HFFc6 (cell line): ENCODE measurements at places on chromosomes 12 and 14. TPM values are rescaled to one million over a fixed set of nuclear protein-coding genes. Genes with fewer than 3 reads are reported as not detected.

SDR9C7 gene
- not detected in 3 replicates for total RNA-seq

SAMD15 gene
- total RNA-seq = 1.4 to 1.7 TPM (median 1.6 TPM) in 3 replicates

KLHL33 gene
- total RNA-seq = 0.08 TPM in 1 of 3 replicates, not detected in the others

KRT2 gene
- total RNA-seq = not detected in 2 replicates

PMEL gene
- 0.44 to 1.3 TPM in 2 of 3 replicates, not detected in the other for total RNA-seq

- no peaks in the 10 kb centered on the region for H3K36me3 ChIP-seq
- no peak overlapping the region for H3K27ac ChIP-seq
- peaks cover 24% of the 10 kb centered on the region for H3K27me3 ChIP-seq
- H3K4me1 ChIP-seq = no peaks in the 10 kb centered on the region; the same call in 1 of the 2 replicates
- DNase-seq = no peak
Observed at GRCh38 chr14:81435048-81435390, 34.9 kb upstream of the STON2 start.

DNA sequence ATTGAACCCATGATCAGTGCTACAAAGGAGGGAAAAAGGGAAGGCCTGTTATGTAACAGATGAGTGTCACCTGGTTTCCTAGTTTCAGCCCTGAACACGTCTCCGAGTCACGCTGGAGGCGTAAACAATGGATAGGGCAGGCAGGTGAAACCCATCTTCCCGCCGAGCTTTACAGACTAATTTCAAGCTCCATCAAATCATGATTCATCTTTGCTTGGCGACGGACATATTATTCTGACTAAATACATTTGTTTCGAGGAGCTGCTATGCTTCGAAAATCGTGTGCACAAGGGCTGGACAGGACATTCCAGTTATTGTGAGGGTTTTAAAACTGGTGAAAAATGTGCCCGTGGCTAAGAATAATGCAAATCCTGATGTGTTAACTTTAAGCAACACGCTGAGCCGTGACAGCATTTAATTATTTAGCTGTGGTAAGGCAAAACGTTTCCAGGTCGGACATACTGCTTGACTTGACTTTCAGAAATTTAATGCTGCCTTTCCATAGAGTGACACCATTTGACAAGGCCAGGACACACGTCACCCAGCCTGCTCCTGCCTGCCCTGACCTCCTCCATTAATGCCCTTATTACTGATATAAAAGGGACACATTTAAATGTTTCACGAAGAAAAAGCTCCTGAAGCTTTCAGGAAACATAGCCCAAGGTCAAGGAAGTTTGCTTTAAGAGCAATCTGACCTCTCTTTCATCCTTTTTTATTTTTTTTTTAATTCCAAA lies 1203.5 kb upstream of the TMEM132C start:
- peaks cover 24% of the 10 kb centered on the region for H3K4me1 ChIP-seq
- no peak overlapping the region for H3K4me3 ChIP-seq
- no peak overlapping the region for H3K27ac ChIP-seq

GRCh38 chr12:132818562-132818961 lies 10.1 kb downstream of the GOLGA3 start:
- peaks cover 28% of the 10 kb centered on the region for H3K36me3 ChIP-seq
- H3K27me3 ChIP-seq = no peaks in the 10 kb centered on the region; the same call in none of the 2 replicates
- no peak overlapping the region for H3K27ac ChIP-seq
- DNase-seq = no peak
- no peak overlapping the region for H3K4me3 ChIP-seq

GRCh38 chr14:36663404-36664321 lies 2.0 kb downstream of the PAX9 start:
- peaks cover 30% of the 10 kb centered on the region for H3K4me1 ChIP-seq
- peak; percentile 4 for DNase-seq
- H3K4me3 ChIP-seq = peak overlapping the region; percentile 89

- peaks cover 100% of the 10 kb centered on the region for H3K4me1 ChIP-seq
- H3K4me3 ChIP-seq = peak overlapping the region; percentile 26
- H3K27me3 ChIP-seq = peaks cover 25% of the 10 kb centered on the region
- no peak for DNase-seq
- H3K36me3 ChIP-seq = peaks cover 54% of the 10 kb centered on the region
- peak overlapping the region; percentile 82 for H3K27ac ChIP-seq
Observed at GRCh38 chr14:68968051-68968450, 11.1 kb downstream of the ACTN1 start.

GRCh38 chr14:66022526-66022925 lies 463.6 kb upstream of the CCDC196 start:
- no peak overlapping the region for H3K27ac ChIP-seq
- H3K4me1 ChIP-seq = no peaks in the 10 kb centered on the region
- no peak for DNase-seq
- H3K36me3 ChIP-seq = no peaks in the 10 kb centered on the region
- no peak overlapping the region for H3K4me3 ChIP-seq

- peak; percentile 66 for DNase-seq
- H3K36me3 ChIP-seq = no peaks in the 10 kb centered on the region
Observed at GRCh38 chr12:75766263-75767160, 255.1 kb upstream of the KRR1 start.

DNA sequence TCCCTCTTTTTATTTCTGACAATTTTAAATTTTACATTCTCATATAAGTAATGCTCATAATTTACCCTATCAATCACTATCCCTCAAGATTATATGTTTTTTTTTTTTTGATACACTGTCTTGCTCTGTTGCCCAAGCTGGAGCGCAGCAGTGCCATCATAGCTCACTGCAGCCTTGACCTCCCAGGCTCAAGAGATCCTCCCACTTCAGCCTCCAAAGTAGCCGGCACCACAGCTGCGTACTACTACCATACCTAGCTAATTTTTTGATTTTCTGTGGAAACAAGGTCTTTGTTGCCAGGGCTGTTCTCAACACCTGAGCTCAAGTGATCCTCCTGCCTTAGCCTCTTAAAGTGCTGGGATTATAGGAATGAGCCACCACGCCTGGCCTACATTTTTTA lies 4.4 kb downstream of the DUSP16 start:
- H3K27ac ChIP-seq = no peak overlapping the region
- no peaks in the 10 kb centered on the region for H3K27me3 ChIP-seq
- DNase-seq = no peak
- peaks cover 22% of the 10 kb centered on the region for H3K4me1 ChIP-seq
- H3K36me3 ChIP-seq = no peaks in the 10 kb centered on the region
- H3K4me3 ChIP-seq = no peak overlapping the region

DNA sequence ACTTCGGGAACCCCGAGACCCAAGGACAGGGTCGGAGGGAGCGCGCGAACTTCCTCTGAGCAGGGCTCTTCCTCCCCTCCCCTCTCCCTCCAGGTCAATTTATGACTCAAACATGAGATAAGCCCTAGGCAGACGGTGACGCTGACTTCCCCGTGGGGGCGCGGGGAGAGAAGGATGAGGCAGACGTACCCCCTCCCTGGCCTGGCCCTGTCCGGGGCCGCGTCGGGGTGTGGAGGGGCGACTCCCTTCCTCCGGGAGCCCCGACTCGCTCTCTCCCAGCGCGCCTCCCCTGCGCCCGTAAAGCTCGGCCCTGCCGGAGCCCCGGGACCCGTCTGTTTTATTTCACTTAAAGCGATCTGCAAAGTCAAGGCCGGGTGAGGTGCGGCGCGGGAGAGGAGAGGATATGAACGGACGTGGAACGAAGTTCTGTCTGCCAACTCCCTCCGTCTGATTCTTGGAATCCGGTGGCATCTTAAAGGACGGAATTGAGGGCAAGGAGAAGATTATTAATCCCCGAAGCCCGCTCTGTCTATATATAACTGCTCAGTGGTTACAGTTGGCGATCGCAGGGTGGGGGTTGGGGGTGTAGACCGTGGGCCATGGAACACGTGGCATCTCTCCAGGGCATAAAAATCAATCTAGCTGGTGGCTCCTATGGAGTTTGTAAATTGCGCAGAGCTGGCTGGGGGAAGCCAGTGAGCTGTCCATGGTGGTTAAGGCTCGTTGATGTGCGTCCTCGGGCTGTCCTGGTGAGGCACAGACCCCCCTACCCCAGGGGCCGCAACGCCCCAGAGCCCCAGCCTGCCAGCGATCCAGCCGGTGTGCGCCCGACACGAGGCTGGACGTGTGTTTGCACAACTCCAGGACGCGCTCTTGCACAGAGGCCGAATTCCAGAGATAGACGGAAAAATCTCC lies 2.9 kb upstream of the PTHLH start:
- H3K27me3 ChIP-seq = peaks cover 20% of the 10 kb centered on the region
- H3K36me3 ChIP-seq = no peaks in the 10 kb centered on the region
- peak; percentile 27 for DNase-seq
- H3K4me3 ChIP-seq = peak overlapping the region; percentile 88
- H3K27ac ChIP-seq = 0 out of 2 replicates have a peak overlapping the region, but pooled peaks have one; percentile 28
- peaks cover 56% of the 10 kb centered on the region for H3K4me1 ChIP-seq

GRCh38 chr12:112599871-112600270 lies 181.1 kb downstream of the PTPN11 start:
- no peaks in the 10 kb centered on the region for H3K4me1 ChIP-seq
- H3K27ac ChIP-seq = no peak overlapping the region
- DNase-seq = no peak
- H3K36me3 ChIP-seq = no peaks in the 10 kb centered on the region
- H3K4me3 ChIP-seq = no peak overlapping the region
